ENCODE measurements at places on chromosomes 4 and X.

DNA sequence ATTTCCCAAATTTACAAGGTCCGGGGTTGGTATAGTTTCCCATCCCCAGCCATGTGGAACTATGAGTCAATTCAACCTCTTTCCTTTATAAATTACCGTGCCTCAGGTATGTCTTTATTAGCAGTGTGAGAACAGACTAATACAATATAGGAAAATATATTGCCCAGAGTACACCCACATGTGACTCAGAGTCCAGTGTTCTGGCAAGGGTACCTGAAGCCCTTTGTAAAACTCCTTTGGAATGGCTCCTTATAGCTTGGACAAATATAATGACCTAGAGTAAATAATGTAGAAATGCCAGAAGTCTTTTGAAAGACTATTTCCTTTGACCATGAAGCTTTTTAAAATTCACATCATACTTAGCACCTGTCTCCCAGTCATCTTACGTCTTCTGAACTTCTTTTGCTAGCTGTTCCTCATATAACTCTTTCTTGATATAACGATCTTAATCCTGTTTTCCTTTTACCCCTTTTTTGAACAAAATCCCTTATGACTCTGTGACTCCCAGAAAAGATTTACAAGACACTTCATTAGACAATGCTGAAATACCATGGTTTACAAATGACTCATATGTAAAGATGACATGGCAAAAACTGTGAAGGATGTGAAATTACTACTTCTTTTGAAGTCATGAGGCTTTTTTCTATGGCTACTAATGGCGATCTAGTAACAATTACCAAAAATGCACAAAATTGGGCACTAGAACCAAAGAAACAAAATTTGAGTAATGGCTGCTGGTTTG lies 408.9 kb downstream of the NAP1L3 start:
- DNase-seq: no peak

DNA sequence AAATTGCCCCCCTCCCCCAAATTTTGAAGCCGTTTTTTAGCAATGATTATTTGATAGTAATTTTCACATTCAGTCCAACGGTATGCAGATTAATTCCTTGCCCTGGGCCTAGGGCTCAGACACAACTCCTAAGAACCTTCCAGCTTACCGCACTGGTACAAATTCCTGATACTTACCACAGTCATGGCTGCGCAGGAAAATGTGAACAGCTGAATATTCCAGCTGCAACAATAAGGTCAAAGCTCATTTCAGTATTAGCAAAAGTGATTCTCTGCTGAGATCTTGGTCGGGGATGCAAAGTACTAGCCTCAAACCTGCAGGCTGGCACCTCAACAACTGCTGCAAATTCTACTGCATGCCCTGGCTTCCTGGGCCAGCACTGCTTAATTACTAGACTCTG lies 3.0 kb downstream of the ATP11C start:
- DNase-seq: no peak

- DNase-seq: no peak
Measured at GRCh38 chr4:98423009-98423408, 161.8 kb downstream of the RAP1GDS1 start.

- peak; percentile 3 for DNase-seq
Measured at GRCh38 chrX:291411-291901, 10.3 kb downstream of the PLCXD1 start.

DNA sequence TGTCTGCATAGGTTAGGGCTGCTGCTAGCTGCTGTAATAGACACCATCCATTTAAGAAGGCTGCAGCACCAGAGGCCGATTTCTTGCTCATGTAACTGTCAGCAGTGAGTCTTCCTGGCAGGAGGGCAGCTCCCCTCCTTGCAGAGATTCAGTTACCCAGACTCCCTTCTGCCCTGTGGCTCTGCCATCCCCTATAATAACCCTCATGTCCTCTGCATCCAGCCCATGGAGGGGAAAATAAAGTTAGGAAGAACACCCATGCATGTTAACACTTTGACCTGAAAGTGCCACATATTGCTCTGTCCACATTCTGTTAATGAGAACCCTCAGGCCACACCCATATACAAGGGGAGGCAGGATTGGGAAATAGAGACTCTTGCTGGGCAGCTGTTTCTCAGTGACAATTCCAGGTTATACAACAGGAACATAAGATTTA lies 5.4 kb downstream of the STBD1 start:
- no peak for DNase-seq

DNA sequence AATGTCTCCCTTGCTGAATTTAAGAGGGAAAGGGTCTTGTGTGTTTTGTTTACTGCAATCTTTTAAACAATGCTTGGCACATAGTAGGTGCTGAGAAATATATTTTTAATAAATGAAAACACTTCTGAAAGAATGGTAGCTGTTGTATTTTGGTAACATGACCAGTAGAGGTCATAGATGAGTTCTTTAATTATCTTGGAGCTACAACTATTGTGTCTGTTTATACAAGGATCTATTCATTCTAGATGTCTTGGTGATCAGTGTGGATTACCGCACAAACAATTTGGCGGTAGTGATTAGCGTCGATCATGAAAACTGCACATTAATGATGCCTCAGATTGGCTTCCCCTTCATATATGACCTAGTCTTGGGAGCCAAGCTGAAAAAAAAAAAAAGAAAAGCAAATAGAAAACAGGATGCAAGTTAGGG lies 21.4 kb upstream of the SCRG1 start:
- no peak for DNase-seq

DNA sequence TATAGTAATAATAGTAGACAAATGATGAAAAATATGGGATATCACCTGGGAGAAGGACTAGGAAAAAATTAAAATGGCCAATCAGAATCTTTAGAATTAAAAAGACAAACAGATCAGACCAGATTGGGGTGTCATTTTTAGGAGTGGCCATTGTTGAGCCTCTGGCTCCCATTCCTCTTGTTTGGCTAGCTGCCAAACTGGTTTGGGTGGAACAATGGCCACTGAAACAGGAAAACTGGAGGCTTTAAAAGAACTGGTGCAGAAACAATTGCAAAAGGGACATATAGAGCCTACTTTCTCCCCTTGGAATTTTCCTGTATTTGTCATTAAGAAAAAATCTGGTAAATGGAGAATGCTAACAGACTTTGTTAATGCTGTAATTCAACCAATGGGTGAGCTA lies 294.8 kb upstream of the DKK2 start:
- DNase-seq: no peak

DNA sequence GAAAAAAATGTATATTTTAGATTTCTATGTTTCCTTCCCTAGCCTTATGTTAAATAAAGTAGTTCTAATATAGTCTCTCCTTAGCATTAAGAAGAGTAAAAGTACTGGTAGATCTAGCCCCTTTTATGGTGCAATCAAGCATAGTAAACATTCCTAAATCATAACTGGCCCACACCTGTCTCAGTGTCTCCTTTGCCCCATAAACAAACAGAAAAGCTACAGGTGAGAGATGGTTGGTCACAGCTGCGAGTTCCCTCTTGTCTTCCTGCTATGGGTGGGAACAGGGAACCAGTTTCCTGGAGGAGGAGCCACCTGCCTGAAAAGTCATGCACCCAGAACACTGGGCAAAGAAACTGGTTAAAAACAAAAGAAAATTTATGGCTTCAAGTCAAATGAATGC lies 16.6 kb downstream of the SOWAHB start:
- DNase-seq: no peak

GRCh38 chr4:154908168-154908567 lies 127.1 kb downstream of the RBM46 start:
- no peak for DNase-seq

GRCh38 chr4:177047070-177047850 lies 254.5 kb upstream of the VEGFC start:
- peak; percentile 70 for DNase-seq

GRCh38 chr4:73855406-73855805 lies 2.3 kb downstream of the PF4V1 start:
- DNase-seq: no peak

DNA sequence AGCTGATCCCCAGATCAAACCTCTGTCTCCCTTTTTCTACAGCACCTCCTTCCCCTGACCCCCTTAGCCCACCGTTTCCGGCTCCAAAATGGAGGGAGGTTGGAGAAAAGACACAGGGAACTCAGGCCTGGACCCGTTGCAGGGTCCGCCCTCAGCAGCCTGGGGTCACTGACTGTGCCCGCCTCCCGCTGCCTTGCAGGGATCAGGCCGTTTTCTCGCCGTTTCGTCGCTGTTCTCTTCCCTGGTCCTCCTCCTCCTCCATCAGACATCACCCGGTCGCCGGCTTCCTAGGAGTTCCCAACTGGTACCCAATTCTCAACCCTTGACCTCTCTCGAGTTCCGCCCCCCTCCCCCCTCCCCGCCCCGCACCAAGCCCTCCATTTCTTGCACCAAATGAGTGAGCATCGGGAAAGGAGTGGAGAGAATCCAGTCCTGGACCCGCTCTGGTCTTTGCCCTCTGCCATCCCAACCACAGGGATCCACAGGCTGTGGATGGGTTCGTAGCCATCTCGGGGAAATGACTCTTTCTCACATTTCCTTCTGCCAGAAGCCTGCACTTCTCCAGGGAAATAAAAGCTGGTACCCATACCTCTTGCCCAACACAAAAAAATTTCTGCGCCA lies 493 bp downstream of the TCEAL5 start:
- DNase-seq: no peak

DNA sequence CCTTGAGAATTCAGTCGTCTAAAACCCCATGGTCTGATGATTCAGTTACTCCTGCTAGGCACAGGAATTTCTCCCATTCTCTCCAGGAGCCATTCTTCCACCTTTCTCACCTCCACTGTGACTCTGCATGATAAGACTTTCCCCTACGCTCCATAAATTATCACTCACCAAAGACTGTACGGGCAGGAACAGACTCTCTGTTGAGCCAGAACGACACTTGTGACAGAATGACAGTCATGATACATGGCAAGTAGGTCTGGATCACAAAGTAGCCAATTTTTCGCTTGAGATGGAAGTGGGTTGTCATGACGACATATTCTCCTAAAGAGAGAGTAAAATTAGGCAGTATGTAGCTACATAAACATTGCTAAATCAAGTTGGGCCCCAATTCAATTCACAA lies 59.1 kb upstream of the MAGEA10 start:
- DNase-seq: no peak

DNA sequence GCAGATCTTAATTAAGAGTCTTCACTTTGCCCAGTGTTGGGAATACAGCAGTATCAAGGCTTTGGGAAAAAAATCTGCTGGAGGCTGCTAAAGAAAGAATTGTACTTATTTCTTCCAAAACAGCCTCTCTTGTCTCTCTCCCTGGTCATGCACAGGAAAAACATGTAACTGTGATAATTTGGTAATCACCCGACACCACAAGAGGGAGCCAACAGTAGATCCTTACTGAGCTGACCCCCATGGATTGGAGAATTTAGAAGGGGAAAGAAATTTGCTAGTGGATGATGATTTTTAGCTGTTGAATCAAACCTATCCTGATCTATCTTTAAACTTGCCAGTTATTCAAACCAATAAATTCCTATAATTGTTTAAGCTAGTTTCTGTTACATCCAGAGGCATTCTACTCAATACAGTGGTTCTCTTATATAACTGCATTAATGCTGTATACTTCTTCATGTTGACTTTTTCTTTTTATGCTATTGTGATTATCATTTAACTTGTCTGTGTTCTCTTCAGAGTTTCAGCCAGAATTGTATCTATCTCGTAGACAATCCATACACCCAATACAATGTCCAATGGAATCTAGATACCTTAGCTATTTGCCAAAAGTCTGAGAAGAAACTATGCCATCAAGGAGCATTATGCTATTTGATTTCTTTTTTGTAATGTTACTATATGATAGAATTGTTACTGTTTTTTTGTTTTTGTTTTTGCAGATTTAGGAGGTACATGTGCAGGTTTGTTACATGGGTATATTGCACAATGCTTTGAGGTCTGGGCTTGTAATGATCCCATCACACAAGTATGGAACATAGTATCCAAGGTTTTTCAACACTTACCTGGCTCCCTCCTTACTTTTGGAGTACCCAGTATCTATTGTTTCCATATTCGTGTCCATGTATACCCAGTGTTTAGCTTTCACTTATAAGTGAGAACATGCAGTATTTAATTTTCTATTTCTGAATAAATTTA lies 31.3 kb upstream of the ARHGEF38 start:
- peak; percentile 24 for DNase-seq

- no peak for DNase-seq
Measured at GRCh38 chr4:123390846-123391456, 5.6 kb upstream of the SPRY1 start.

GRCh38 chrX:107146670-107147069 lies 28.0 kb upstream of the RBM41 start:
- DNase-seq: no peak

DNA sequence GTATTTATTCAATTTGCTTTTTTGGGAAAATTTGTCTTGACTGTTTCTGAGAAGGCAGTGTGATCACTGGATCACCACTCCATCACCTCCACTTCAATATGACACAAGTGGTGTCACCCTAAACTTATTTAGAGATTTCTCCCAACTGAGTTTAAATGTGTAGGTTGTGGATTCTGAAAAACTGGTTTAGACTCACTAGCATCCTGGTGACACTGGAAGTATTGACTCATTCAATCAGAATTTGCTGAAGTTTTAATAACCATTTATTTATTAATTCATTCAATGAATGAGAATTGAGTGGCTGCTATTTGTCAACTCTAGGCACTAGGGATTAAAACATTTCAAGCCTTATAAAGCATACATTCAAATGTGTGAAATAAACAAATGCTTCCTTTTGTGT lies 819.1 kb upstream of the EPHA5 start:
- DNase-seq: no peak

- DNase-seq: no peak
Measured at GRCh38 chr4:79756140-79756895, 316.7 kb downstream of the ANTXR2 start.

GRCh38 chr4:32697281-32697814 lies 1977.2 kb downstream of the PCDH7 start:
- no peak for DNase-seq

GRCh38 chr4:139738846-139739613 lies 73.4 kb downstream of the MGST2 start:
- DNase-seq: no peak

DNA sequence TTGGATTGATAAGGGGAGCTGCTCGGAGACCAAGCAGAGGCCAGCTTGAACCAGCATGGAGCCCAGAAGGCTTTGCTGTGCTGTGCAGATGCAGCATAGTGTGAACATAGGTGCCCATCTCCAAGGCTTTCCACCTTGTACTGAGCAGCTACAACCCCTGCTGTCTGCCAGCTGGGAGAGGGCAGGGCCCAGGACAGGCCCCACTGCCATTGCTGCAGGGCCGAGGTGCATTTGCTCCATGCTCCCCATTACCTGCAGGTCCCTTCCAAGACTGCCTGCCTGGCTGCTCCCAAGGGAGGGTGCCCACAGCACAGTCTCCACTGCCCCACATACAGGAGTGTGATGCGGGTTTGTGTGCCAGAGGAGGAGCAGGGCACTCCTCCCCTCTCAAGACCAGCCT lies 1016.0 kb upstream of the INTU start:
- no peak for DNase-seq

GRCh38 chr4:80500613-80501012 lies 165.1 kb downstream of the CFAP299 start:
- peak; percentile 52 for DNase-seq

- no peak for DNase-seq
Measured at GRCh38 chr4:83709627-83710026, 173.7 kb downstream of the GPAT3 start.

- no peak for DNase-seq
Measured at GRCh38 chrX:119481323-119481801, 13.1 kb downstream of the SLC25A5 start.

GRCh38 chrX:96770315-96770714 lies 85.7 kb downstream of the DIAPH2 start:
- no peak for DNase-seq

Data from activated CD4-positive, alpha-beta T cell treated with anti-CD3 and anti-CD28 coated beads, Interleukin-2, amount 10 ng/mL, durations not matched to agents 7 days and 5 days (primary cell).